ENCODE measurements at places on chromosomes 2 and 18.

DNA sequence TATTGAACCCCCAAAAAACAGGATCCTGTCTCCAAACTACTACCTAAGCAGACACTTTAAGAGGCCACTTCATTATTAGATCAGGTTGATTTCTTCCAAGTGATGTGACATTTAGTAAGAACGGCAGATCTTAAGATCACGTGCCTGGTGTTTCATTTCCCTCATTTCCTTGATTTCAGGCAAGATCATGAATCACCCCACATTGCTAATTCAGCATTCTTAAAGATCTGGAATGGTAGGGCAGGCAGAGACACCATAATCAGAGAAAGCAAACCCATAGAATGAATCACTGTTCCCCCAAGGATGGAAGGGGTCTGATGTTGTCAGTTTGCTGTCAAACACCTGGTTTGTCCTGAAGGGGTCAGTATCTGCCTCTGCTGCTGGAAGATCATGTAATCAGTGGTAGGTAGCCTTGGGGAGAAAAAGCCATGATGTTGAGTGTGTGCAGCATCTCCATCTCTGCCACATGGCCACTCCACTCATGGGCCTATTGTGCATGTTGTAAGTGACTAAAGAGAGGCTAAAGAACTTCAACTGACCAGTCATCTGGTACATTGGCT, 133.9 kb downstream of the ARHGAP15 start:
- DNase-seq: no peak

DNA sequence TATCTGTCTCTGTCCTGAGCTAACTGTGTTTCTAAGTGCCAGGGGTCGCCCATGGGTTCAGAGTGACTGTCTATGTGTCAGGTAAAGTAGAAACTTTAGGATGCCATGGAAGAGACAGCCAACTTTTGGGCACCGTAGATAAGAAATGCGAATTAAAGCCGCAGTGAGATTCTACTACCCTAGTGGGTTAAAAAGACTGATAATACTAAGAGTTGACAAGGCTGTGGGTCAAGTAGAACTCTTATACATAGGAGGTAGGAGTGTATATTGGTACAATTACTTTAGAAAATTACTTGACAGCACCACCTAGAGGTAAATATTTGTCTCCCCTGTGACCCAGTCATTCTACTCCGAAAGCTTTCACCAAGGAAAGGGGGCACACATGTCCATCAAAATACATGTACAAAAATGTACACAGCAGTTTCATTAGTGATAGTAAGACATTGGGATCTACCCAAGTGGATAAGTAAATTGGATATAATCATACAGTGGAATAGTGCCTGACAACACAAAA, 371.3 kb downstream of the SLC4A3 start:
- no peak for DNase-seq

GRCh38 chr2:73944714-73945113, 18.0 kb downstream of the DGUOK start:
- no peak for DNase-seq

DNA sequence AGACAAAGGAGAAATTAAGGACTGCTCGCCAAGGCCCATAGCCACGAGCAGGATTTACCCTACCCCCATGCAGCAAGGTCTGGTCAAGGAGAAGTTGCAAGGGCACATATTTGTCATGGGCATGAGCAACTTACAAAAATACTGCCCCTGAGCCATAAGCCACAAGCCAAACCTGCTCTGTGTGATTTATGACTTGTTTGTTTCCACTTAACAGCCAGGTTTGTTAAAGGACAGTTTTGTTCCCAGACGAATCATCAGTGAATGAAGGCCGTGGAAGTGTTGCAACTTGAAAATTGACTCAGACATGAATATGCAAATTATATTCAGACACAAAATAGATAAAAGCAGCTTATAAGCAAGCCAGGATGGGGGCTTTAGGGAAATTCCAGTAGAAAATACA, 31.3 kb upstream of the EVA1A start:
- no peak for DNase-seq

GRCh38 chr2:85119900-85120299, 13.3 kb upstream of the TCF7L1 start:
- DNase-seq: no peak

GRCh38 chr2:166539340-166540162, 45.5 kb upstream of the SCN7A start:
- peak; percentile 70 for DNase-seq

DNA sequence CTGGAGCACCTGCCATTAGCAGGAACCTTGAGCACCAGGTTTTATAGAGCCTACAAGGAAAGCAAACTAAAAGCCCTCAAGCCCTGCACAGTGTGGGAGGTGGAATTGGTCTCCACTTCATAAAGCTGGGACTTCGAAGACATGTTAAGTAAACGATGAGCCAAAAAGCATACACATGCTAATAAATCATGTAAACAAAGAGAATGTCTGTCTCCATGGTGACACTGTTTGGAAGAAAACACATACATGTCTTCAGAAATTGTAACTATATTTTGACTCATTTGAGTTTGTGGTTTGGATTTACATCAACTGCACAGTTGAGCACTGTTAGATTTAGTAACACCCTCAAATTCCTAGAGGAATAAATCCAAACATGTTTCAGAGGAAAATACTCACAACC, 978.5 kb upstream of the LRRTM1 start:
- no peak for DNase-seq

GRCh38 chr18:7645756-7646155, 78.6 kb downstream of the PTPRM start:
- DNase-seq: no peak

GRCh38 chr18:45449418-45450227, 165.7 kb upstream of the SLC14A2 start:
- DNase-seq: no peak

- no peak for DNase-seq
Observed at GRCh38 chr2:105643405-105644173, 101.1 kb upstream of the NCK2 start.

DNA sequence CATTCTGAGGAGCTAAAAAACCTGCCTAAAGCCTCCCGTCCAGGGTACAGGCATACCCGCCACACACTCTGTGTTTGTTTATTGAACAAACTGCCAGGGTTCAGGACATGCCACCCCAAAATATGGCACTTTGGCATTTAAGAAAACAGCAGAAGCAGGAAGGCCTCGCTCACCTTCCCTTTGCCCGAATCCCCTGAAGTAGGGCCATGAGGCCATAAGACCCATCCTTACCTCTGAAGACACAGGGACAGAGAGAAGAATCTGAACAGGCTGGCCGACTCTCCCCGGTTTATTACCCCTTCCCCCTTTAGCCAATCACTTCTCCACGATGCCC, 1.7 kb upstream of the NEURL3 start:
- DNase-seq: no peak

DNA sequence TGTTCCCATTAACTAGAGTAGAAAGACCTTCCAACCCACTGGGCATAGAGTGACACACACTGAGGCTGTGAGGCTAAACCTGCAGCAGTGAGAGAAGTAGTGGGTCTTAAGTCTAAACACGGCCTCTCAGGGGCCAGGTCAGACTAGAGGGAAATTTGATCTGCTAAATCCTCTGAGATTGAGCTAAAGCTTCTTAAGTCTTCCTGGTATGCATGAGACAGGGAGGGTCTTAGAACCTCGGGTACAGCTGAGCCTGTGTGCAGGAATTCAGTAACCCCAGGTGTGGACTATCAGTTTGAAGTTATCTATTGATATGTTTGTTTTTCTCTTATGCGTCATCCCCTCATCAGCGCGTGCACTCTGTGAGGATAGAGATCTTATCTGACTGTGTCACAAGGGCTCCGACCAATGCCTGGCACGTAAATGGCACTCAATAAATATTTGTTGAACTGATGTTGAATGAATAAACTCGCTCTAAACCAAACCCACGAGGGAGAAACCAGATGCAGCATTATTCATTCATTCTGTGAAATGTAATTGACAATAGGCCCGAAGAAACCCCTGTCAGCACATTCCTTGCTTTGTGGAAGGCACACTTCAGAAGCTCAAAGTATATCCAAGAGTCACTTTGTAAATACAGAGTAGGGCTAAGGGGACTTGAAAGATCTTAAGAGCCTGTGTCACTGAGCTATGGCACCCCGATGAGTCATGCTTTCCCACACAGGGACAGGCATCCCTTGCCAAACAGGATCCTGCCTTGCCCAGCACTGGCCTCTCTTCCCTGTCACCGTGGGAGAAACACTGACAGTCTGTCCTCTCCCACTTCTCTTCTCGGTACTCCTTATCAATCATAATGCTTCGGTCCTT, 21.7 kb upstream of the RAB10 start:
- no peak for DNase-seq

DNA sequence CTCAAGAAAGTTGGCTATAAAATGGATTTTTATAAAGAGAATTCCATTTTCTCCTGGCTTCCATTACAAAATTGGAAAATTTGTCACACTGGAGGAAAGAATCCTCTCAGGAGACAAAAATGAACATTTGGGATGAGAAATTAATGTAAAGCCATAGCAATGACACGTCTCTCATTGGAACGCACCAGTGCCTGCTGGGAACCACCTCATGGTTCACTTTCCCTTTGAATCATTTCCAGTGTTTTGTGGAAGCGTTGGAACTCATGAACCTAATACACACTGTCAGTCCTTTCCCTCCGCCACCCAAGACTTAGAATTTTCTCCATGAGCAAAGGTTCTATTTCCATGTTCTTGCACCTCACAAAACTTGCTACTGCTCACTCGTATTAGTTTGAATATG, 21.0 kb upstream of the NRP2 start:
- no peak for DNase-seq

- no peak for DNase-seq
Observed at GRCh38 chr2:123077101-123077500, 948.0 kb upstream of the CNTNAP5 start.
